Osteoblast (primary cell): ENCODE measurements at places on chromosomes 2 and 18. TPM values are rescaled to one million over a fixed set of nuclear protein-coding genes. Genes with fewer than 3 reads are reported as not detected.

Gene TUBA3E
- total RNA-seq: not detected in 2 replicates

Gene ANKAR
- 14.1 TPM in 2 replicates for total RNA-seq

Gene ELOA2
- not detected in 2 replicates for total RNA-seq

- no peaks in the 10 kb centered on the region for H3K27me3 ChIP-seq
- no peak overlapping the region for H3K4me3 ChIP-seq
- H3K27ac ChIP-seq: no peak overlapping the region
- H3K4me1 ChIP-seq: peaks cover 18% of the 10 kb centered on the region
Observed at GRCh38 chr2:75023666-75024455, 65.4 kb downstream of the POLE4 start.

GRCh38 chr18:13530033-13530878 lies 196.1 kb downstream of the FAM210A start:
- no peaks in the 10 kb centered on the region for H3K4me1 ChIP-seq
- no peak overlapping the region for H3K4me3 ChIP-seq
- no peak overlapping the region for H3K27ac ChIP-seq
- peaks cover 10% of the 10 kb centered on the region for H3K27me3 ChIP-seq

- H3K27ac ChIP-seq: no peak overlapping the region
- no peaks in the 10 kb centered on the region for H3K36me3 ChIP-seq
- H3K27me3 ChIP-seq: no peaks in the 10 kb centered on the region
- DNase-seq: no peak
Observed at GRCh38 chr2:62055724-62056336, 140.1 kb upstream of the B3GNT2 start.

DNA sequence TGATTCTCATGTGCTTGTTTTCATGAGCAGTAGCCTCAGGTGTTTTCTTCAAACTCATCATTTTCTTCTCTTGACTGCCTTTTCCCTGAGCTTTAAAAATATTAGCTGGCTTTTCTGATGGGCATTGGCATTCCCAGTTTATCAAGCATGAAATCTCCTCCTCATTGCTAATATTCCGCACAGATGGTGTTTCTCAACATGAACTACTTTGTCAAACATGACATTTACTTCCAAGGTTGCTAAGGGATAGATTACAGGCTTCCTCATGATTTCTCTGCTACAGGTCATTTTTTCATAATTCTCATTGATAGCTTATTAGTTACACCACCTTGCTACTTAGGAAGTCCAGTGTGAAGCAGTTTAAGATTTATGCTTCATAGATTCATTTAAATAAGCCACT lies 1116.9 kb upstream of the CNTNAP5 start:
- H3K4me3 ChIP-seq: no peak overlapping the region
- no peak for DNase-seq
- no peaks in the 10 kb centered on the region for H3K4me1 ChIP-seq
- no peak overlapping the region for H3K27ac ChIP-seq
- H3K36me3 ChIP-seq: no peaks in the 10 kb centered on the region

- H3K27ac ChIP-seq: no peak overlapping the region
- no peaks in the 10 kb centered on the region for H3K4me1 ChIP-seq
- no peak overlapping the region for H3K4me3 ChIP-seq
Observed at GRCh38 chr2:1011006-1011405, 60.4 kb downstream of the SNTG2 start.

- no peak for DNase-seq
- H3K4me1 ChIP-seq: peaks cover 7% of the 10 kb centered on the region
- H3K27me3 ChIP-seq: no peaks in the 10 kb centered on the region
- no peak overlapping the region for H3K27ac ChIP-seq
- peaks cover 6% of the 10 kb centered on the region for H3K36me3 ChIP-seq
- H3K4me3 ChIP-seq: no peak overlapping the region
Observed at GRCh38 chr2:238015705-238016104, 45.1 kb upstream of the SCLY start.

DNA sequence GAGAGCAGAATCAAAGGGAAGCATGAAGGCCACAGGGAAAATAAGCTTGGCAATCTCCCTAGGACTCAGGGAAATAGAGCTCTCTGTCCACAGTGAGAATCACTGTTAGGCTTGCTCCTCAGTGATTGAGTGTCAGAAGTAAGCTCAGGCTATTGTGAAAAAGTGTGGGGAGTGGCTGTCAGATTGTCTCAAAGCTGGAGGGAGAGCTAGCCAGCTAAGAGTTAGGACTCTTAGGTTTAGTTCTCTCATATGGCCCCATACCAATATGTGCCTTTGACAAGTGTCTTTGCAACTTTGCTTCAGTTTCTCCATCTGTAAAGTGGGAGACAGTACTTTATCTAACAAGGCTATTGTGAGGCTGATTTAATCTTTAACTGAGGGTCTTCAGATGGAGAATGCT lies 17.2 kb downstream of the EIF4E2 start:
- DNase-seq: no peak
- H3K36me3 ChIP-seq: peaks cover 72% of the 10 kb centered on the region

- no peaks in the 10 kb centered on the region for H3K36me3 ChIP-seq
- no peak overlapping the region for H3K27ac ChIP-seq
- DNase-seq: no peak
- no peak overlapping the region for H3K4me3 ChIP-seq
Observed at GRCh38 chr2:70746094-70746974, 21.7 kb downstream of the ADD2 start.

DNA sequence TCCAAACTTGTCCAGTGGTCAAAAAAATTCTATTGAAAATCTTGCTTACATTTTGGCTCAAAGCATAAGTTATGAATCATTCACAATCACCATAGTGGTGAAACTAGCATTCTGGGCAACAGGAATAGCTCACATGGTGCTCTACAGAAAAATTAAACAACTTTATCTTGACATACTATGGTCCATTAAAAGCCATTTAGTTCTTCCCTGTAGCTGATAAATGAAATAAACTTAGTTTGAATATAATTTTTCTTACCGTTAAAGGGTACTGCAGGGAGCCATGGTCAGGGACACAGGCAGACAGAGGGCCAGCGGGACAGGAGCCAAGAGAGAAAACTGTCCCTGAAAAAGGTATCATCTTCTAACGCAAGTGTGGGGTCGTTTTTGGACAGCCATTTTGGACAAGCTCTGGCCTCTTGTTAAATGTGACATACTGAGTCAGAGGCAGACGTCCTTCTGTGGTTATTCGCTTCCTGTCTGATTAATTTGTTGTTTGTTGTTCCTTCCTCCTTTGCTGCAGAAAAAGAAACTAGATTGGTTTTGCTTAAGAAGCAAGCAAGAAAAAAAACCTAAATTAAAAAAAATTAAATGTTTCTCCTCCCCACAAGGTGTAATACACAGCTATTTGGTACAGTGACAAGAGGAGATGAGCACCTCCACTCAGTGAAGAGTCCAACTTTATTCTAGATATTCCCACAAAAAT lies at the start of gene WIPF1:
Gene WIPF1, minus strand, starts transcription at position 460 of the 703 bp plus-strand sequence. CDS start 12,231 bp downstream, outside the sequence.
- peak within 1 kb of the TSS; percentile 97 for H3K27ac ChIP-seq
- H3K27me3 ChIP-seq: no peaks in the 10 kb centered on the region
- H3K36me3 ChIP-seq: no peaks in the 10 kb centered on the region
- peak; percentile 84 for DNase-seq
